ENCODE measurements at places on chromosomes 4 and X.
A peak's percentile ranks its signal among the peaks of the same experiment; 100 is the strongest.

- no peak for DNase-seq
Observed at GRCh38 chr4:108596344-108596743, 24.0 kb upstream of the RPL34 start.

DNA sequence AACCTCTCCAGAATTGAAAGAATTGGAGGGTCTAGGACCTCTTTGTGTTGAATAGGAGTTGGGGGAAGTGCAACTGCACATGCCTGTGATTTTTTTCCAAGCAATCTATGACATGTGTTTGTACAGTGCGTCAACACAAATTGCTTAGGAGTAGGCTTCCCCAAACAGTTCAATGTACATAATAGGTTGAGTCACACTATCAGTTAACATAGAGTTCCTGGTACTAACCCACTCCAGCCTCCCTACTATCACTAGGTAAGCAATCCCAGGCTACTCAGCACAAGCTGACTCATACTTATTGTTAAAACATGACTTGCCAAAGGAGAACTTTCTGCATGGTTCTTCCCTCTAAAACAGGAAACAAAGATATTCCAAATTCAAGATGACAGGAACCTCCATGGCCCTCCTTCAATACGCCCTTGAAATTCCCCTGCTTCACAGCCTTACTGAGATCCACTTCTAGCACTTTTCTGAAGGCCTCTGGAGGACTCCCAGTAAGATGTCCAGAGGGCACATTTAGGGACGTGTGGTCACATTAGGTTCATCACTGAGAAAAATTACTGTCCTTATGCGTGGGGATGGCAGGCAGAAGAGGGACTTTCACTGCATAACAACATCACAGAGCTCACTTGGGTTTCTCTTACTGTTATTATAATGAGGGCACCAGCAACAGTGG is 8.4 kb upstream of the VSIG1 start:
- DNase-seq, result no peak

GRCh38 chr4:26789208-26789607 is 71.4 kb upstream of the STIM2 start:
- no peak for DNase-seq

GRCh38 chr4:88720451-88721428 is 23.1 kb upstream of the NAP1L5 start:
- DNase-seq, result no peak

GRCh38 chr4:17437396-17437795 is 74.5 kb downstream of the QDPR start:
- DNase-seq, result no peak

GRCh38 chr4:147117431-147117830 is 171.8 kb upstream of the TTC29 start:
- no peak for DNase-seq

DNA sequence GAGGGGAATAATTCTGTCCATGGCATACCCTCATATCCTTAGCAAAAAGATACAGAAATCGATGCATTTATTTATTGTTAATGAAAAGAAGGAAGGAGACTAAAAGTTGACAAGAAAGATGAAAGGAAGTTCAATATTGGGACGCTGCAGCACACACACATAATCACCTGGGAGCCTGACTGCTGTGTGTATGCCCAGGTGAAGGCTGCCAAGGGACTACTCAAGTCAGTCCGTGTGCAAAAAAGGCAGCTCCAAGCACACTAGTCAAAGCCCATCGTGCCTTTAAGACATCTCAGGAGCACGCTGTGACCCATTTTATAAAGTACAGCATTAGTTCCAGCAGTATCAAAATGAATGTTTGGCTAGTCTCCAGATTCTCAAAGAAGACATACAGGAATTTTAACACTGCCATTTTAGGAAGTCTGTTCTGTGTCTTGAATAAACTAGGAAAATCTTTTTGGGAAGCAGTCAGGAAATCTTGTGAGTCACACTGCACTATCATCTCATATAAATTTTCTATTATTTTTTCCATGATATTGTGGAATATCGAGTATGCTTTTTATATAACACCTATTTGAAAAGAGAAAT is 363.9 kb downstream of the GASK1B start:
- no peak for DNase-seq

GRCh38 chr4:96379524-96379923 is 539.6 kb downstream of the PDHA2 start:
- DNase-seq, result no peak

GRCh38 chrX:17812763-17813162 is 48.3 kb downstream of the RAI2 start:
- DNase-seq, result no peak

DNA sequence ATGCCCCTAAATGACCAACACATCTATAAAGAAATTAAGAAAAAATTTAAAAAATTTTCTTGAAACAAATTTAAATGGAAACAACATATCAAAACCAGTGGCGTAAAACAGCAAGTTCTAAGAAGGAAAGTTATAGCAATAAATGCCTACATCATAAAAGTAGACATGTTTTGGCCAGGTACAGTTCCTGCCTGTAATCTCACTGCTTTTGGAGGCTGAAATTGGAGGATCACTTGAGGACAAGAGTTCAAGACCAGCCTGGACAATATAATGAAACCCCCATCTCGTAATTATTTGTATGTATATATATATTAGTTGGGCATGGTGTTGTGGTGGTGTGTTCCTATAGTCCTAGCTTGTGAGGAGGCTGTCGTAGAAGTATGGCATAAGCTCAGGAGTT is 672.4 kb upstream of the GRID2 start:
- no peak for DNase-seq

- no peak for DNase-seq
Observed at GRCh38 chr4:9969526-9970398, 51.5 kb downstream of the SLC2A9 start.

DNA sequence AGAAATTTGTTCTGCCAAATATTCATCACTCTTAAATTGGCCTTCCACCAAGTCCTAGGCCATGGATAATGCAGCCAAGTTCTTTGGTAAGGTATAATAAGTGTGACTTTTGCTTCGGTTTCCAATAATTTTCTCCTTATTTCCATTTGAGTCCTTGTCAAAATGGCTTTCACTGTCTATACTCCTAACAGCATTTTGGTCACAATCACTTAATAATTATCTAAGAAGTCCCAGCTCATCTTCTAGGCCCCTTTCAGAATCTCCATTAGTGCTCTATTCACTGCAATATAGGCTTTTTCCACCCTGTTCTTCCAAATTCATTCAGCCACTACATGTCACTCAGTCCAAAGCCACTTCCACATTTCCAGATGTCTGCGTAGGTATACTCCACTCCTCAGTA is 51.0 kb upstream of the SPIN4 start:
- DNase-seq, result no peak

- DNase-seq, result no peak
Observed at GRCh38 chrX:149841929-149842328, 39.1 kb upstream of the MAGEA8 start.

DNA sequence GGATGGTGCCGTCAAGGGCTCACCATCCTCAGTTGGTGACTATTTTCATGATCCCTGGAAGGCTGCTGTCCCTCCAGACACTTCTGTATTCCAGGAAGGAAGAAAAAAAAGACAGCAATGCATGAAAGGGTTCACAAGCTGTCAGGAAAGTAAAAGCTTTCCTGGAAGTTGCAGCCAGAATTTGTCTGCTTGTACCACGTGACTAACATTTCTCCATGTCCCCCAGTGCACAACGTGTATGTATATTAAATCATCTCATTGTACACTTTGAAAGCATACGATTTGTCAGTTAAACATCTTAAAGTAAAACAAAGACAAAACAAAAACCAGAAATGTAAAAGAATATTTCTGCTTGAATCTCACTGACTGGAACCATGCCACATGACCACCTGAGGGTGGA is 127.4 kb upstream of the CLNK start:
- DNase-seq, result no peak

DNA sequence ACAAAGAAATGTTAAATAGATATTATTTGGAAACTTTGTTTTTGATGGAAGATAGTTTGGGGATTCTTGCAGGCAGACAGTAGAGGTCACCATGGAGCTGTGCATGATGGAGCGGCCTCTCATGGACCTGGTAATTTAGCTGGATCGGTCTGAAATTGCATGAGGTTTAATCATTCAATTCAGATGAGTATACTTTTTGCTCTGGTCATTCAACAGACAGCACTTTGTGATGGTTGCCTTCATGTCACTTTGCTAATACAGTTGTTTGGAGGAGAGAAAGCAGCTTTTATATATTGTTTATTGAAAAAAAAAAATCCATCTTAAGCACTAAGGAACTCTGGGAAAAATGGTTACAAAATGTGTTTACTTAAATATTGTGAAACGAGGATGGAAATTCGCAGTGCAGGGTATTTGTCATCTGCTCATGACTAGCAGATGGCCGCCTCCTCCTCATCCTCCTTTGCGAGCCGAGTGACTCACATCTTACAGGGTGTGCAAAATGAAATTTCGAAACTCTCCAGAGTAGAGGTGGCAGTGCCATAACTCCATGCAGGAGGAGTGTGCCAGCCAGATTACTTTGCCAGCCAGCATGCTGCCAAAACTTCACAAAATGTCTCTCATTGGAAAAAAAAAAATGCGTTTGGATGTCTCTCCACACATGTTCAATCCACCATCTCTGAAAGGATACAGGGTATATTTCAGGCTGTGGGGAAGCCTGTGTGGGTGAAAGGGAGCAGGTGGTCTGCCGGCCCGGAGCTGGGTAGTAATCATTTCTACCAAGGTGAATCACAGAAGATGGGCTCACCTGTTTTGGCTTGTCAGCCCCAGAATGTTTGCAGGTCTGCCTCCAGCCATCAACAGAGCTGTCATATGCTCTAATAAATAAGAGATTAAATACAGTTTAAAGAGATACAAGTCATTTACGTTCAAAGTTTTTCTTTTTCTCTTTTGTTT is 314.9 kb upstream of the DIPK2B start:
- DNase-seq, result no peak

GRCh38 chrX:111375747-111376146 is 36.2 kb downstream of the DCX start:
- no peak for DNase-seq

GRCh38 chrX:112851806-112852205 is 11.2 kb upstream of the AMOT start:
- DNase-seq, result no peak

DNA sequence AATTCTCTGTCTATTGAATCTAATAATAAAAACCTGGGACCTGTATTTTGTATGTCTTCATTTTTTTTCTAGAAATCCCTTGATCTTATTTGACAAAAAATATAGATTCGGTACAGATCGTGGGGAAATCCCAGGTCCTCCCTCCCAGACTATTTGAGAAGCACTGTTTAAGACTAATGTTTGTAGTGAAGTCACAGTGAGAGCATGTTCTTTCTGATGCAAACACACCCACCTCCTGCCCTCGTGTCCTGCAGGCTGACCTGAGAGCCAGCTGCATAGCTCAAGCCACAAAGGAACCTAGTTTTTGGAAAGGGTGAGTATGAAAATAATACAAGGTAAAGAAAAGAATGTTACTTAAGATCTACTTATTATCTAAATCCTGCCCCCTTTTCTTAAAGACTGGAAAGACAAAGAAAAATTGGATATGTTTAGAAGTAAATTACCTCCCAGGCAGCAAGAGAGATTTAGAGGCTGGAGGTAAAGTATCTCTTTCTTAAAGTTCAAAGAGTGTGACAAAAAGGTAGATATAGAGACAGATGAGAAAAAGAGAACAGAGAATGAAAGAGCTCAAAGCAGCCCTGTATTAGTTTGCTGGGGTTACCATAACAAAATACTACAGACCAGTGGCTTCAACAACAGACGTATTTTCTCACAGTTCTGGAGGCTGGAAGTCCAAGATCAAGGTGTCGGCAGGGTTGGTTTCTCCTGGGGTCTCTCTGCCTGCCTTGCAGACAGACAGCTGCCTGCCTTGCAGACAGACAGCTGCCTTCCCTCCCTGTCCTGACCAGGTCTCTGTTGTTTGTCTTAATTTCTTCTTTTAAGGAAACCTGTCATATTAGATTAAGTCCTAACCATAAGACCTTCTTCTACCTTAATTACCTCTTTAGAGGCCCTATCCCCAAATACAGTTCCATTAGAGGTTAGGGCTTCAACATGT is 20.4 kb upstream of the DCTD start:
- no peak for DNase-seq

DNA sequence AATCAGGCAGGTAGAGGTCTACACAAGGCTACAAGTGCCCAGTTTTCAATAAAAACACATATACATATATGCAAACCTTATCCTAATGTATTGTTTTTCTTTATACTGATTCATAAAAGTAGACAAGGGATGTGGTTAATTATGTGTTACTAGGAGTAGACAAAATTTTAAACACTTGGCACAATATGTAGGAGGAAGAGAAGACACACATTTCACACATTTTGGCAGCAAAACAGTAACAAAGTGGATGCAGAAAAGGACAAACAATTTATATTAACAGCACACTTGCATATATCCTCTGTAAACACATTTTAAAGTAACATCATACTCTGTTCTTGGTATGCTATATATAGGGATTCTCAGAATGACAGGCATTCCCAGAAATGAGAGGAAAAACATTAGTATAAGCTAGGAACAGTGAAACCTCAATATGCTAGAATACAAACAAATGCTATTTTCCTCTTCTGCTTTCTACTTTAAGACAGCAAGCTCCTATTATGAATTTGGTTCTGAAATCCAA is 63.8 kb downstream of the GPRIN3 start:
- DNase-seq, result no peak

- no peak for DNase-seq
Observed at GRCh38 chr4:148068065-148068911, 336.4 kb downstream of the ARHGAP10 start.

DNA sequence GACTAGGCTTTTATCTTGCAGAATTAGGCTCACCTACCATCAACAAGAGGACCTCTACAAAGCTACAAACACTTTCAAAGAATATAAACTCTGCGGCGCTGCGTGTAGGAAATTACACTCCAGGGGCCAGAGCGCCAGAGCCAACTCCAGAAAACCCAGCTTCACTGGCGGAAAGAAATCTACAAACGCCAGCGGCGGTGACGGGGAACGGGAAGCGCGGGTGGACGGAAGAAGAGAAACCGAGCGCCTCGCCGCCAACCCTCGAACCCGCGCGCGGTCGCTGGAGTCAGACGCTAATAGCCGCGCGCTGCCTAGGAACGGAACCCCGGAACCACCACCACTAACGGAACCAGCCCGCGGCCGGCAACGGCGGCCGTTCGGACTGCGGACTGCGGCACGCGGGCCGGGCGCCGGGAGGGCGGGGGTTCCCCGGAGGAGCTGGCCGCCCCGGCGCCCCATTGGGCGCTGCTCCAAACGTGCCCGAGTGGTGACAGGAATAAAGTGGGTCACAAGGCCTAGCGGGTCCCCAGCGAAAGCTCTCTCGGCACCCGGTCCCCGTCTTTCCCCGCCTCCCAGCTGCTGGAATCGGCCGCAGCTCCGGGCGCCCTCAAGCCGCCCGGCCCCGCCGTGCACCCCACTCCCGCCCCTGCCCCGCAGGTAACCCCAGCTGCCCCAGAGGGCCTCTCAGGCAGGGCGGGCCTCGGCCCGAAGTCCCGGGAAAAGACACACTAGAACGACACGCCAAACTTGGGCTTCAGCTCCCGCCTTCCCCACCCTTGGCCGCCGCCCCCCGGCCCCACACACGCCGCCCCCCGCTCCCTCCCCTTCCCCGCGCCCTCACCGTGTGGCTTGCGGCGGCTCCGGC is 836 bp downstream of the CLOCK start:
- peak; percentile 67 for DNase-seq
